ENCODE measurements at places on chromosomes 3 and 15. TPM values are rescaled to one million over a fixed set of nuclear protein-coding genes. Genes with fewer than 3 reads are reported as not detected.

Gene SLC9A9
- total RNA-seq, result 0.31 TPM

Gene MEX3B
- 4.2 TPM for total RNA-seq

Gene BCL2A1
- 12.6 TPM for total RNA-seq

Gene TRIM71
- total RNA-seq, result not detected

Gene HESX1
- 0.72 TPM for total RNA-seq

Gene ACTC1
- 0.20 TPM for total RNA-seq

Gene SCAMP5
- 11.7 TPM for total RNA-seq

Gene A4GNT
- not detected for total RNA-seq

Gene HLTF
- 17.0 TPM for total RNA-seq

Gene MKRN3
- 1.6 TPM for total RNA-seq

Measured in A549 treated with Mapracorat at 1 μM for 4 hours (cell line).